ENCODE measurements at places on chromosomes 3 and 15. TPM values are rescaled to one million over a fixed set of nuclear protein-coding genes. Genes with fewer than 3 reads are reported as not detected.

Gene CFAP92
- total RNA-seq: not detected

Gene RBPMS2
- total RNA-seq: not detected

DNA sequence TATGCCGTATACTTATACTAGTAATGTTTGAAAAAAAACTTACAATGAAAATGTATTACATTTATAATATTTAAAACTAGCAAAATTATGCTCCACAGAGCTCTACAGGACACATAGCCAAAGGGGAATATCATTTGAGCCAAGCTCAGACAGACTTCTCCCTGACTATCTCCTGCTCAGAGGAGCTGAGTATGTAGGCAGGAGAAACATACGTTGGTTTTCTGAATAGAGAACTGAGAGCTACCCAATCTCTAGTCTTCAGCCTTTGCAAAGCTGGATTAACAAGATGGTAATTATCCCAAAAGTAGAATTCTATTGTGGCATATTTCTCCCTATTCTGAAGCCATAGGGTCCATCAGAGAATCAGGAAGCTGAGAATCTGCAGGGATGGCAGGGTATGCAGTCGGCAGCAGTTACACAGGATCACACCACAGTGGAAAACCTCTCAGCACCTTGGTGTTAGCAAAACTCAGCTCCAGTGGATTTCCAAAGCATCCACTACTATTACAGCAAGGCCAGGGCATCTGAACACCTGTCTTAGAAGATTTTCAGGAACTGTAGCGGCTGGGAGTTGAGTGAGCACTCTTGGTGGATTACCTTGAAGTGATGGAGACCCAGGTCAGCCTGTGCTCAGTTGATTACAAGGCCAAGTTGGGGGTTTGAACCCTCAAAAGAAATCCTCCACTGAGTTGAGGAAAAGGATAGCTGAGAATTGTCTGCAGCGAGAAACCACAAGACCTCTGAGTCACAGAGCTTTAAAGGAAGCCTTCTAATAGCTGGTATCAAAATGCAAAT, 30.1 kb downstream of the GPR15 start:
- peak; percentile 12 for DNase-seq

- DNase-seq: no peak
Observed at GRCh38 chr15:60417112-60417511, 19.3 kb upstream of the ANXA2 start.

Gene MAP1A
- total RNA-seq: 47.2 TPM

Gene TYRO3
- total RNA-seq: 10.6 TPM

Gene OR5K2
- not detected for total RNA-seq

GRCh38 chr3:44114142-44114541, 127.5 kb upstream of the TOPAZ1 start:
- DNase-seq: peak; percentile 3

- DNase-seq: peak; percentile 96
Observed at GRCh38 chr15:76336254-76337058, at the start of gene ISL2. TSS of gene ISL2 (plus strand) at chr15:76336773. CDS start at chr15:76336884, 111 bp downstream.

DNA sequence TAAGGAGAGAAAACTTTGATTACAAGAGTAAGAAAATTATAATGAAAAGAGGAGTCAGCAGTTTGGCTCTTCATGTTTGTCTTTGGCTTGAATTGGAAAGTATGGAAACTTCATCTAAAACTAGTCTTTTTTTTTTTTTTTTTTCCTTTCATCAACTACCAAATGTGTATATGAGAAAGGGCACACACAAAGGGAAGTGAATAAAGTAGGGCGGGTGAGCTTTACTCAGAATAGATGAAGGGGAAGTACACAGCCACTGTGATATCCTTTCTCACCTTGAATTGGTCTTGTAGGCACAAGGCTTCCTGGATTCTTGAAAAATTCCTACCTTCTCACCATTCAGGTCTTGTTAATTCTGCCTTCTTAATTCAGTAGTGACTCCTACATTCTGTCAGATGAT, 652.3 kb upstream of the KCNMB2 start:
- no peak for DNase-seq

Gene CKMT1B
- not detected for total RNA-seq

DNA sequence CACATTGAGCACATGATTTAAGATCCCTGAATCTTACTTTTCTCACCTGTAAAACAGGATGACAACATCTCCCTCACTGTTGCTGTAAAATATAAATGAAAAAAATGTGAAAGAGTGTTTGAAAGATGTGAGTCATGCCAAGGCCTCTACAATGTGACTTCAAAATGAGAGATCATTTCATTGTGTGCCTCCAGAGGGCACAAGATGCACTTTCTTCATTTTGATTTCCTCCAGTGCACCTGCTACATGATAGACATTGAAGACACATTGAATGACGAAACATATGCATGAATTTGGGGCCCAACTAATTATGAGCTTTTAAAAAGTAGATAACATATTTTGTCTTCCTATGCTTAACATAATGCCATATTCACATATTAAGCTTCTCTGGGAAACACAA, 170.3 kb downstream of the MOBP start:
- DNase-seq: peak; percentile 48

- DNase-seq: no peak
Observed at GRCh38 chr15:90044191-90044590, 43.1 kb downstream of the ZNF710 start.

DNA sequence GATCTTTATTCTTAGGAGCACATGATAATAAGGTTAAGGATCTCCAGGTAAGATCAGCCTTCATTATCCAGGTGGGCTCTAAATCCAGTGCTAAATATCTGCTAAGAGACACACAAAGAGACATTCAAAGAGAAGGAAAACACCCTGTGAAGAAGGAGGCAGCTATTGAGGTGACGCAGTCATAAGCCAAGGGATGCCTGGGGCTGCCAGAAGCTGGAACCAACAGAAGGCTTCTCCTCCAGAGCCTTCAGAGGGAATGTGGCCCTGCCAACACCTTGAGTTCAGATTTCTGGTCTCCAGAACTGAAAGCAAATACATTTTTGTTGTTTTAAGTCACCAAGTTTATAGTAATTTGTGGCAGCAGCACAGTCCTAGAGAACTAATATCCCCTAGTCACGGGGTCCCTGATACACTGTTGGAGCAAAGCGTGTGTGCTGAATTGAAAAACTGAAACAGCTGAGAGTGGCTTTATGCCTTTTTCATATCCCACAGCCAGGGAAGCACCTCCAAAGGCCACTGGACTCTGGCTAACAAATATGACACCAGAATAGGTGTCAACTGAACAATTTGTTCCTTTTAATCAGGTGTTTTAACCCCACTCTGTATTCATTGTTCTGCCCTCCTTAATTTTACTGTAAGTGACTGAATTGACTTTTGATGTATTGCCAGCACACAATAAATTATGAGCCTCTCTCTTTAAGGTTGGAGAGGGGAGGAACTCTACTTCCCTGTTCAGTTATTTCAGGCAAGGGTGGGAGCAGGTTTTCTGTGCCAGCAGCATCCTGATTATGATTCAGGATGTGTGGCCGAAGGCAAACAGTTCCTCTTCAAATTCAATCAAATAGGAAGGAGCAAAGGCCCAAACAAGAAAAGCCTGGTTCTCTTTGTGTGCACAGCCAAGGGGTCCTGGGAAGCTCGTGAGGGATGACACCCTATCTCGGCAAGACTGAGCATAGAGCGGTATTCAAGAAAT, 151.8 kb upstream of the HES1 start:
- no peak for DNase-seq

- DNase-seq: no peak
Observed at GRCh38 chr15:42085236-42085605, 9.1 kb downstream of the PLA2G4D start.

- DNase-seq: no peak
Observed at GRCh38 chr3:58576716-58577115, 475 bp downstream of the FAM107A start.

DNA sequence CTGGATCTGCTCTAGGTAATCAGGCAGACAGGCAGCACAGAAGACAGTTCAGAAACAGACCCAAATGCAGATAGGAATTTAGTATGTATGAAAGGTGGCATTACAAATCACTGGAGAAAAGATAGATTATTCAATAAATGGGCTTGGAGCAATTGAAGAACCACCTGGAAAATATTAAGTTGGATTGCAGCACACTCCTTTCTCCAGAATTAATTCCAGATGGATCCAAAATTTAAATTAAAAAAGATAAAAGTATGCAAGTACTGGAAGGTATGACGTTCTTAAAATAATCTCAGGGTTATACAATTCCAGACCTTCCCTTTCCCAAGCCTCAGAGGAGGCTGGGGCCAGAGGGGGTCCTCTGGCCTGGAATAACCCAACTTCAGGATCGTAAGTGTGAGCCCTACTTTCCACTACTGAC, 32.5 kb downstream of the HRH1 start:
- peak; percentile 55 for DNase-seq

All from IMR-90 (cell line).